ENCODE measurements at places on chromosomes 13 and 19.

GRCh38 chr19:12841094-12841493 lies 2.8 kb downstream of the MAST1 start:
- DNase-seq: no peak
- no peak overlapping the region for H3K4me3 ChIP-seq
- no peaks in the 10 kb centered on the region for H3K36me3 ChIP-seq
- peaks cover 26% of the 10 kb centered on the region for H3K4me1 ChIP-seq
- H3K27me3 ChIP-seq: peaks cover 13% of the 10 kb centered on the region

DNA sequence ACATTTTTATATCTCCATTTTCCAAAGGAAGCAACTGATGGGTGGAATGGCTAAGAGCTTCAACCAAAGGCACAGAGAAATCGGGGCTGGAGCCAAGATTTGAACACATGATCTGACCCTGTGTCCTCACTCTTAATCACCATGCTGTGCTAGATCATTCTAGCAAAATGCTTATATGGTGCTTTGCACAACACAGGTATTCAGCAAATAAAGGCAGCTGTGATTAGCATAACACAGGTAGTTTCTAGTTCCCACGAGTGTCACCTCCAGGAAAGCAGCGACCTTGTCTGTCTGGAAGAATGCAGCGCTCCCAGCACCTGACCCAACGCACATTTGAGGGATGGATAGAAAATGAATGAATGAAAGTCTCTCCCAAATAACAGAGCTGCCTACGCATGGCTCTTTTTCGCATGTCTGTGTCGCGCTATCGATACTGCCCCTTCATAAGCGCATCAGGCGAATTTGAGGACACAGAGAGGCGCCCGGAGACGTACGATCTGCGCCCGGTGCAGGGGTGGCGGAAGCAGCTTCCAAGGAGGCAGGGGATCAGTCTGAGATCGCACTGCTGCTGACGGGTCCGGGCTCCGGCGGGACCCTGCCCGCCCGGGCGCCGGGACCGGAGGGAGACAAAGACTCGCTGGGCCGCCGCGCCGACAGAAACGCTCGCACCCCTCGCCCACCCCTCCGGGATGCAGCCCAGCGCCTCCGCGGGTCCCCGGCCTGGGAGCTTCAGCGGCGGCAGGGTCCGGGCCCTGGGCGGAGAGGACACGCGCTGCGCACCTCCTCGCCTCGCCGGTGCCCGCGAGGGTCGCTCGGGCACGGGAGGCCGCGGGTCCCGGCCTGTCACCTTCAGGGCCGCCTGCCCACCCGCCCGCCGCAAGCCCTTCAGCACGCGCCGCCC lies 609 bp downstream of the EPS15L1 start:
- peak overlapping the region; percentile 68 for H3K27ac ChIP-seq
- H3K36me3 ChIP-seq: no peaks in the 10 kb centered on the region
- peak; percentile 26 for DNase-seq
- peaks cover 20% of the 10 kb centered on the region for H3K4me1 ChIP-seq
- peak overlapping the region; percentile 97 for H3K4me3 ChIP-seq
- no peaks in the 10 kb centered on the region for H3K27me3 ChIP-seq

GRCh38 chr19:15328312-15328711 lies 4.0 kb downstream of the BRD4 start:
- H3K4me3 ChIP-seq: no peak overlapping the region
- peaks cover 16% of the 10 kb centered on the region for H3K4me1 ChIP-seq
- DNase-seq: no peak
- H3K36me3 ChIP-seq: no peaks in the 10 kb centered on the region
- H3K27me3 ChIP-seq: no peaks in the 10 kb centered on the region

DNA sequence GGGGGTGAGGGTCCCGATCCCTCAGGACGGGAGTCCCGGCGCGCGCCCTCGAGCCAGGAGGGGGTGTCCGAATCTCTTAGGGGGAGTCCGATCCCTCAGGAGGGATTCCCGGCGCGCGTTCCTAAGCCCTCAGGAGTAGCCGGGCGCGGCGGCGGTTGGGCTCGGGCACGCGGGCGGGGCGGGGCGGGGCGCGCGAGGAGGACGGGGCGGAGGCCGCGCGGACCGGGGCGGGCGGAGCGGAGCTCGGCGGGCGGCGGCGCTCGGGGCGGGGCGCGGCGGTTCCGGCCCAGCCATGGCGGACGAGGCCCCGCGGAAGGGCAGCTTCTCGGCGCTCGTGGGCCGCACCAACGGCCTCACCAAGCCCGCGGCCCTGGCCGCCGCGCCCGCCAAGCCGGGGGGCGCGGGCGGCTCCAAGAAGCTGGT lies at the start of gene CUL4A:
Gene CUL4A (plus strand): TSS at position 278 of the 423 bp plus-strand sequence. CDS start 15 bp downstream, at position 293.
- H3K27me3 ChIP-seq: no peaks in the 10 kb centered on the region
- peaks cover 9% of the 10 kb centered on the region for H3K36me3 ChIP-seq
- H3K4me1 ChIP-seq: peaks cover 43% of the 10 kb centered on the region
- peak within 1 kb of the TSS; percentile 79 for H3K27ac ChIP-seq
- peak within 1 kb of the TSS; percentile 93 for H3K4me3 ChIP-seq

DNA sequence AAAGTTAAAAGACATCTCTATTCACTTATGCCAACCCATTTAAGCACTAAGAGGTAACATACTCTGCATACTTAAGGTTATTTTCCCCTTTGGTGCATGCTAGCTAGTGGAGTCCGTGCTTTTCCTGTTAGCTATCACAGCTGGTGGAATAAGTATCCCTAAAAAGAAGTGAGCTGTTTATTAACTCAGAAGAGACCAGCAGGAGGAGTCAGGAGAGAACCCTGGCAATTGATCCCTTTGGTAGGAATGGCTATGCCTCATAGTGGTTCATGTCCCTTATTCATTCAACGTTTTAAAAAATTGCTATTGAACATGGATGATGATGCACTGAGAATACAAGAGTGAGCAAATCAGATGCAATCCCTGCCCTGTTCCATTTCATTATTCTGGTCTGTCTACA lies 12.4 kb upstream of the NEK5 start:
- no peaks in the 10 kb centered on the region for H3K36me3 ChIP-seq
- H3K27me3 ChIP-seq: no peaks in the 10 kb centered on the region
- no peak for DNase-seq
- H3K4me3 ChIP-seq: no peak overlapping the region
- H3K27ac ChIP-seq: no peak overlapping the region

DNA sequence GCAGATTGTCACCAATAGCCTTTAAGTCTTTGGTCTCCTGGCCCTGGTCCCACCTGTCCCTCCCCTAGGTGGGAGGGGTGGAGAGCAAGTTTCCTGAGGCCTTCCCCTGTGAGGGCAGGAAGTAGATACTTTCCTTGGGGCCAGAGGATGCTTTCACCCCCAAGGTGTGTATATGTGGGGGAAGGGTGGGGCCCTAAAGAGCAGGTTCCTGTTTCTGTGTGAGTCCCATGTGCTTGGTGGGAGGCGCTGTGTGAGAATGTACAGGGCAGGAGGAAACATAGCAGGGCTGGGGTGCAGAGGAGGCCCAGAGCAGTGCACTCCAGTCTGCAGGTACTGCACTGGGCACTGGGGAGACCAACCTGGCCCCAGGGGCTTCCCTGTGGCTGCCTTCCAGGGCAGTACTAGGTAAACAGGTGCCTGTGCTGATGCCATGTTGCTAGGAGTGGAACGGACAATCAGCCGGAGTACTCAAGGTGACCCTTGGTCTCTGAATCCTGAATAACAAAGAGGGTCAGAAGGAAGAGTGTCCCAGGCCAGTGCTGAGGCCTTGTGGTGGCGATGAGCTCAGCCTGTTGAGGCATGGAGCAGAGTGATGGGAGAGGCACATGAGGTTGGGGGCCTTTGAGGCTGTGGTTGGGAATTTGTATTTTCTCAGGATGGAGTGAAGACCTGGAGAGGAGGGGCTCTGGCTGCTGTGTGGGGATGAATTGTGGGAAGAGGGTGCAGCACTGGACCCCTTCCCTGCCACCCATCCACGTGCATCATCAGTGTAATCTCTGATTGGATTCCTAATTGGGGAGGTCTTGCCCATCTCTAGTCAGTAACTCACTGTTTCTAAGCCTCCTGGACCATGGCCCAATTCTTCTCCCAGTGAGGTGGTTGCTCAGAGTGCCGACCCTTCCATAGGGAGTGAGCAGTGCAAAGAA lies 5.1 kb downstream of the EGLN2 start:
- no peak overlapping the region for H3K4me3 ChIP-seq
- peak; percentile 33 for DNase-seq
- H3K27me3 ChIP-seq: no peaks in the 10 kb centered on the region
- peak overlapping the region; percentile 89 for H3K27ac ChIP-seq
- peaks cover 39% of the 10 kb centered on the region for H3K36me3 ChIP-seq

DNA sequence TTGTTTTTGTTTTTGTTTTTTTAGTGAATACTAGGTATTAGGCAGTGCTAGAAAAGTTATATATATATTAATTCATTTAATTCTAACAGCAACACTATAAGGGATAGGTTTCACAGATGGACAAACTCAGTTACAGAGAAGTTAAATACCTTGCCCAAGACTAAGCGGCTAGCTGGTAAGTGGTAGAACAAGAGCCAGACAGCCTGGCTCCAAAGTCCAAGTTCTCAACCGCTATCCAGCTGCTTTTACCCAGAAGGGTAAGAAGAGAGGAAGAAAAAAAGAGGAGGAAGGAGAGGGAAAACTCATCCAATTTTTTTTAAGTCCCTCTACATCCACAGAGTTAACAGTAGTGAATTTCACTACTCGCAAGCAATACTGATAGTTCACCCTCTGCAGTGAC lies 217.0 kb downstream of the SPRY2 start:
- H3K27ac ChIP-seq: no peak overlapping the region
- H3K36me3 ChIP-seq: no peaks in the 10 kb centered on the region
- no peak overlapping the region for H3K4me3 ChIP-seq
- no peaks in the 10 kb centered on the region for H3K27me3 ChIP-seq
- no peak for DNase-seq
- H3K4me1 ChIP-seq: no peaks in the 10 kb centered on the region

DNA sequence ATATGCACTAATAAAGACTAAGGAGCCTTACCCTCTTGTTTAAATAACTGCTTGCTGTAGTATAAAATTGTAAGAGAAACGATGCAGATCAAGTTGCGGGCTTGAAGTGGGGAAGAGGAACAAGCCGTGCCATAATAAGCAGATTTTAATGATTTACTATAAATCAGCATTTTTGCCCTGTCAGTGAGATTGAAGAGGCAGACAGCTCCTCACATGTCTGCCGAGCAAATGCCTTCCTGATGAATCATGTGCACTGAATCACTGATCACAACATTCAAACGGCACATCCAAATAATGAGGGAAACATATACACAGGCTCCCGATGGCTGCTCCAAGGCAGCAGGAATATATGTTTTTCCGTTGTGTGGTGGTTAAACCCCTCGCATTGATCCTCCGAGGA lies 282.9 kb downstream of the TSHZ3 start:
- H3K27ac ChIP-seq: no peak overlapping the region
- no peak for DNase-seq
- no peaks in the 10 kb centered on the region for H3K27me3 ChIP-seq
- no peak overlapping the region for H3K4me3 ChIP-seq
- H3K4me1 ChIP-seq: peaks cover under 1% of the 10 kb centered on the region

GRCh38 chr19:56966225-56966696 lies 125.7 kb upstream of the PEG3 start:
- no peaks in the 10 kb centered on the region for H3K27me3 ChIP-seq
- no peak for DNase-seq
- no peaks in the 10 kb centered on the region for H3K4me1 ChIP-seq
- H3K36me3 ChIP-seq: no peaks in the 10 kb centered on the region

DNA sequence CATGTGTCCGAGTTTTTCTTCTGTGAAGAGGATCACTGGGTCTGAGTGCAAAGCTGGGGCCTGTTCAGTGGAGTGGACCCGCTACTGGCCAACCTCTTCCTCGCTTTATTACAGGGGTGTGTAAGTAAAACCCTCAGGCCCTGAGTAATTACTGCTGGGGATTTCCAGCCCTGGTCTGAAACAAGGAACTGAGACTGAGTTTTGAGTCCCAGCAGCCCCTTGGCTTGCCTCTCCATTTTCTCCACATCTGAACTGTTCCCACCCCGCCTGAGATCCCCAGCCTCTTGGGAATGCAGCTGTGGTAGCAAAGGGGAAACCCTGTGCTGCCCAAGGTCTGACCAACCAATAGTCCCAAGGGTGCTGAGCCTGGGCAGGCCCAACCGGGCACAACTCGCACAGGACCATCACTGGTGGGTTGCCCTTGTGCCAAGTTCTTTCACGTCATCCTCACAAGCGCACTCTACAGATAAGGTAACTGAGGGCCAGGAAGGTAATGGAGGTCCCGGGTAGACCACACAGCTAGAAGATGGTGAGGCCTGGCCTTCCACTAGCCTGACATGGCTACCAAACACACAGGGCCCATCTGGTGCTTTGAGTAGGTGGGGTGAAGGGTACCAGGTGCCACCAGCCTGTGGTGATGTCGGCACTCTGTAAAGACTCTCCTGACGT lies 13.7 kb upstream of the SLC35E1 start:
- H3K36me3 ChIP-seq: no peaks in the 10 kb centered on the region
- H3K27me3 ChIP-seq: no peaks in the 10 kb centered on the region
- DNase-seq: no peak
- peak overlapping the region; percentile 58 for H3K4me3 ChIP-seq

- no peak overlapping the region for H3K4me3 ChIP-seq
- H3K27ac ChIP-seq: peak overlapping the region; percentile 38
- DNase-seq: peak; percentile 54
- peaks cover 13% of the 10 kb centered on the region for H3K4me1 ChIP-seq
- no peaks in the 10 kb centered on the region for H3K27me3 ChIP-seq
- peaks cover 2% of the 10 kb centered on the region for H3K36me3 ChIP-seq
Measured at GRCh38 chr19:6730153-6730804, 7.1 kb downstream of the GPR108 start.

DNA sequence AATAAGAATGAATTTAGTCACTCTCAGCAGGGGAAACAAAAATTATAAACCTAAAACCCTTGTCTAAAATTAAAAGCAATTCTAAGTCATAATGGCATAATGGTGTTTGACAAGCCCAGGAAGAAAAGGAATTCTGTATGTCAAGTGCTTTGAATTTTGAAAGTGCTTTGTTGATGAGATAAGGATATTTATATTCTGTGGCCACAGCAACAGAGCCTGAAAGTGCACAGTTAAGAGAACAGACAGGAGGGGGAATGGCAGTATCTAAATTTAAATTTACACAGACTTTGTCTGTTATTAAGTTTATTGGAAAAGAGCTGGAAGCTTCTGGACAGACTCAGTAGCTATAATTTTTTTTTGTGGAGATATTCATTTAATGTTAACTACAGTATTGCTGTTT lies 69.8 kb downstream of the OLFM4 start:
- no peaks in the 10 kb centered on the region for H3K36me3 ChIP-seq
- no peaks in the 10 kb centered on the region for H3K4me1 ChIP-seq
- DNase-seq: no peak
- no peak overlapping the region for H3K4me3 ChIP-seq
- no peaks in the 10 kb centered on the region for H3K27me3 ChIP-seq

GRCh38 chr13:32472194-32472621 lies 44.3 kb upstream of the N4BP2L1 start:
- no peaks in the 10 kb centered on the region for H3K4me1 ChIP-seq
- H3K27ac ChIP-seq: peak overlapping the region; percentile 2
- no peaks in the 10 kb centered on the region for H3K27me3 ChIP-seq
- DNase-seq: peak; percentile 44

DNA sequence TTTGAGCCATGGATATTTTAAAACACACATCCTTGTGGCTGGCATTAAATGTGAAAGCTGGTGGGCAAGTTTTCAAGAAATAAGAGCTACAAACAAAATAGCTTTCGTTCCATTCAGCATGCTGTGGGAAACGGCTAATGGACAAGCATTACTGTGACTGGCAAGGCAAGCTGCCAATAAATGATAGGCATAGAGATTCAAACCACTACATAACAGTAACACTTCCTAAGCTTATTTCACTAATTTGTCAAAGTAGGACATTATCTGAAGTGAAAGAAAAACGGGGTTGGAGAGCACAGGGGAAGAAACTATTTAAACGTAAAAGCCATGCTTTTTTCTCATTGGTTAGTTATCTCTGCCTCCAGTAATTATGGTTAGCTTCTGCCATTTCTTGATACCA lies 26.0 kb downstream of the OBI1 start:
- no peak overlapping the region for H3K4me3 ChIP-seq
- no peaks in the 10 kb centered on the region for H3K4me1 ChIP-seq
- no peak overlapping the region for H3K27ac ChIP-seq
- no peaks in the 10 kb centered on the region for H3K27me3 ChIP-seq
- no peak for DNase-seq
- H3K36me3 ChIP-seq: peaks cover 54% of the 10 kb centered on the region
